ENCODE measurements at places on chromosomes 6 and 20.

DNA sequence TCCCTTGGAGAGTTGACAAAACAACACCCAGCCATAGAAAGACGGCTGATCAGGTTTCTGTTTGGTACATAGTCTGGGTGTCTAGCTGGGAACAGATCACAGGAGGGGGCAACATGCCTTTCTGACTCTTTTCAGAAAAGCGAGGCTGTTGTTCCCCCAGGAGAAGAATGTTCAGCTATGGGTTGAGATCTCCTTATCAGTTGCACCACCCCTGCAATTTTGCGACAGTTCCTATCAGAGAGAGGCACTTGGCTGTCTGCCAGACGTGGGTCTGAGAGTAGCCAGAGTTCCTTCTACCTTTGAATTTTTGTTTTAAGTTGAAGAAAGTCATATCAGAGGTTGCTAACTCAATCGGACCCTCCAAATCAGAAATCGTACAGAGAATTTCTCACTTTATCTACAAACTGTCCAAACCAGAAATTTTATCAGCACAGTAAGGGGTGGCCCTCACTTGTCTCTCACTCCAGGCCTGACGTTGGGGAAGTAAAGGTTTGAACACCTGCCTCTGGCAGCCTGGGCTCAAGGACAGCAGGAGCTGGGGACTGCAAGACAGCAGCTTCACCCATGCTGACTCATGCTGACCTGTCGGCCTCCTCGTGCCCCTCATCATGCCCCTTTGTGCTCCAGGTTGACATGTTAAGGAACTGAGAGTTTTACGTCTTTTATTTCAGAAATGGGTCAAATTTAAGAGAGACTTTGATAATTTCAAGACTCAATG is 42.3 kb downstream of the TMC2 start:
- H3K36me3 ChIP-seq, result no peaks in the 10 kb centered on the region
- no peaks in the 10 kb centered on the region for H3K27me3 ChIP-seq
- no peak overlapping the region for H3K4me3 ChIP-seq
- H3K4me1 ChIP-seq, result no peaks in the 10 kb centered on the region

DNA sequence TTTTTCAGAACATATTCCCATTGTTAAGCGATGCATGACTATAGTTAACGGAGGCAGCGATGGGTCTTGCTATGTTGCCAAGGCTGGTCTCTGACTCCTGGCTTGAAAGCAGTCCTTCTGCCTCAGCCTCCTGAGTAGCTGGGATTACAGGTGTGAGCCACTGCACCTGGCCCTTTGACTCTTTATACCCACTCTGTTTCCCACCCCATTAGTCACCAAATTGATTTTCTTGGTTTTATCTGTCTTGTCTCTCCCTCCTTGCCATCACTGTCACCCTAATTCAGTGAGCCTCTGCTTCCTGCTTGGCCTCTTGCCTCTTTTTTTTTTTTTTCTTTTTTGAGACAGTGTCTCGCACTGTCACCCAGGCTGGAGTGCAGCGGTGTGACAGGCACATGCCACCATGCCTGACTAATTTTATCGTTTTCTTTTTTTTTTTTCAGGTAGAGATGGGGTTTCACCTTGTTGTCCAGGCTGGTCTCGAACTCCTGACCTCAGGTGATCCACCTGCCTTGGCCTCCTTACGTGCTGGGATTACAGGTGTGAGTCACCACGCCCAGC is 31.3 kb downstream of the ZFAND3 start:
- DNase-seq, result no peak
- H3K4me3 ChIP-seq, result no peak overlapping the region
- H3K27me3 ChIP-seq, result no peaks in the 10 kb centered on the region
- H3K27ac ChIP-seq, result no peak overlapping the region

DNA sequence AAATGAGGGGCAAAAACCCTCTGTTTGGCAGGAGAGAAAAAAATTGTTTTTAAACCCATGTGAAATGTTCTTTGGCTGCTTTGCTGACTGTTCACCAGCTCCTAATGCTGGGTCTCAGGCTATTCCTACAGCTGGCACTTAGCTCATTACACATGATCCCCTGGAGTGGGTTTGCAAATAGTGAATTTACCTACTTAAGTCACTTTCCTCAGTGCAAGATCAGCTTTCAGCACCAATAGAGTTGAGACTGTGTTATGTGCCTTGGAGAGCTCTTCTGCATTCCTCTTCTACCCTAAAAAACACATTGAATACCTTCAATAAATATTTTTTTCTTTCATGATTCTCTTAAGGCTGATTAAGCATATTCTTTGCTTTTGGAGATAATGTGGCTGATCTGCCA is 58.4 kb upstream of the PRDM1 start:
- no peak overlapping the region for H3K4me3 ChIP-seq
- DNase-seq, result no peak
- H3K4me1 ChIP-seq, result peaks cover 1% of the 10 kb centered on the region
- no peak overlapping the region for H3K27ac ChIP-seq
- no peaks in the 10 kb centered on the region for H3K27me3 ChIP-seq
- H3K36me3 ChIP-seq, result no peaks in the 10 kb centered on the region

- 0 out of 2 replicates have a peak, but pooled peaks cover 2% of the 10 kb centered on the region for H3K4me1 ChIP-seq
- no peak overlapping the region for H3K4me3 ChIP-seq
- no peak for DNase-seq
- H3K36me3 ChIP-seq, result no peaks in the 10 kb centered on the region
- no peaks in the 10 kb centered on the region for H3K27me3 ChIP-seq
- no peak overlapping the region for H3K27ac ChIP-seq
These were observed 84.5 kb downstream of the IYD start for GRCh38 chr6:150453357-150453756.

GRCh38 chr6:33716890-33717632 is 5.6 kb upstream of the UQCC2 start:
- no peak for DNase-seq
- H3K27me3 ChIP-seq, result no peaks in the 10 kb centered on the region
- no peaks in the 10 kb centered on the region for H3K36me3 ChIP-seq
- H3K27ac ChIP-seq, result no peak overlapping the region
- no peak overlapping the region for H3K4me3 ChIP-seq

GRCh38 chr6:134161041-134161440 is 108.6 kb upstream of the SLC2A12 start:
- H3K4me1 ChIP-seq, result no peaks in the 10 kb centered on the region
- H3K27ac ChIP-seq, result no peak overlapping the region
- DNase-seq, result no peak
- no peaks in the 10 kb centered on the region for H3K27me3 ChIP-seq
- no peak overlapping the region for H3K4me3 ChIP-seq
- no peaks in the 10 kb centered on the region for H3K36me3 ChIP-seq

GRCh38 chr6:39091220-39091619 is 23.8 kb downstream of the SAYSD1 start:
- no peaks in the 10 kb centered on the region for H3K36me3 ChIP-seq
- no peak overlapping the region for H3K27ac ChIP-seq
- no peaks in the 10 kb centered on the region for H3K27me3 ChIP-seq
- DNase-seq, result no peak
- H3K4me1 ChIP-seq, result no peaks in the 10 kb centered on the region

DNA sequence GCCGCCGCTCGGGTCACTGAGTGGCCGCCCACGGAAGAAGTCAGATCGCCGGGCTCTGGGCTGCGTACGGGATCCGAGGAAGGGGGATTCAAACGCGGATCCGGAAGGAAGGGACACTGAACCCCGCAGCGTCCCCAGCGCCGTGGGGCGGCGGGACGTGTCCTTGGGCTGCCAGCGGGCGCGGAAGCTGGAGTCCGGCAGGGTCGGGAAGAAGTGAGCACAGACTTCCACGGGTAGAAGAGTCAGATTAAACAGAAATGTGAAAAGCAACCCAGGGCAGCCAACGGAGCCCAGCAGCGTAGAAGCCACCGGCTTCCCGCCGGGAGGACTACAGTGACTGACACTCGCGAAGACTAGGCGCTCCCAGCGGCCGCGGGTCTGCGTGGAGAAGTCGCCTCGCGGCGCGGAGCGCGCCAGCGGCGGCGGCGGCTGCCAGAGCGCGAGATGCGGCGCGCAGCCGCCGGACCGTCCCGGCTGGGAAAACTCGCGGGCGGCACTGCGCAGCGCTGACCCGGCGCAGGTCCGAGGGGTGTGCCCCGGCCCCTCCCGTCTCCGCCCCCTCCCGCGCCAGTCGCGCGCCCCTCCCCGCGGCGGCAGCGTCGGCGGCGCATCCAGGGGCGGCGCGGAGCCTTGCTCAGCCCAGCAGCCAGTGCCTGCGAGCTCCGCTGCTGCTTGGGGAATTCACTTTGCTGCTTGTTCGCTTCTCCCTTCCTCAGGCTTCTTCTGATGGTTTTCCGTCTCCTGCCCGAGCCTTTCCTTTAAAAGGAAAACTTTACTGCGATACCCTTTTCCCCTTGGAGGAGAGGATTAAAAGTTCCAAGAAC is at the start of gene SAMD5:
Gene SAMD5, plus strand, starts transcription at position 649 of the 824 bp plus-strand sequence. CDS start 239 bp downstream, outside the sequence.
- no peak for DNase-seq
- H3K4me3 ChIP-seq, result peak within 1 kb of the TSS; percentile 35
- no peaks in the 10 kb centered on the region for H3K36me3 ChIP-seq

DNA sequence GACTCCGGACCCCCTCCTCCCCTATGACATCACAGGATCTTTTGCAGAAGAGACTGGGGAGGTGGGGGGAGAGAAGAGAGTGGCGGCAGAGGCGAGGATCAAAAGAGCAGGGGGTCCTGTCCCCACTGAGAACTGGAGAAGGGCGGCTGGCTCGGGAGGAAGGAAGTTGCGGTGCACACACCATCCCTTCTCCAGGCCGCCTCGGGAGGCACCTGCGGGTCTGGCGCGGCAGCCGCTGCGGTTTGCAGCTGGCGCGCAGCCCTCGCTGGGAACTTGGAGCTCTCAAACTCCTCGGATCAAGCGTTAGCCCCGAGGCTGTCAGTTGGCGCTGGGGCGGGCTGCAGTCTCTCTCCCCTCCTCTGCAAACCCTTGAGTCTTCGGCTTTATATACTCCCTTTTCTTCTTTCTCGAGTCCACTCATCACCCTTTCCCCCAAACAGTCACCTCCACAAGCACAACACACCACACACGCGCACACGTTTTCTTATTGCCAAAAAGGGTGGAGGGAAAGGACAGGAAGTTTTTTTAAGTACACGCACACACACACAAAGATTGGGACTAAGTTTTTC is 180.7 kb downstream of the TBXT start:
- H3K4me3 ChIP-seq, result peak overlapping the region; percentile 4
- H3K36me3 ChIP-seq, result no peaks in the 10 kb centered on the region
- H3K27ac ChIP-seq, result no peak overlapping the region
- H3K27me3 ChIP-seq, result peaks cover 68% of the 10 kb centered on the region

- H3K4me3 ChIP-seq, result no peak overlapping the region
- no peak overlapping the region for H3K27ac ChIP-seq
- H3K4me1 ChIP-seq, result no peaks in the 10 kb centered on the region
- no peak for DNase-seq
- H3K27me3 ChIP-seq, result no peaks in the 10 kb centered on the region
These were observed 329.3 kb upstream of the IRAK1BP1 start for GRCh38 chr6:78538002-78538401.

DNA sequence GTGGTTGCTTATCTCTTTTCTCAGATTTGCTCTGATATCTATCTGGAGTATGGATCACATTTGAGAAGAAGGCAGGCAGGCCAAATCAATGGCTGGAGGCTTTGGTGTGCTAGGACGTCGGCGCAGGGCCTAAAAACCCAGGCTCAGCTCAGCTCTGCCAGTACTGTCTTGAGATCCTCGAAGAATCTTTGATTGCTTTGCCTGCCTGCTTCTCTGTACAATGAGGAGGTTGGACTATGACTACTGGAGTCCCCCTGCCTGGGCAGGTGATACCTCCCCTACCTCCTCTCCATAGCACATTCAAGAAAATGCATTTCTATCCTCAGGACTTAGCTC is 25.1 kb downstream of the KCNK5 start:
- H3K36me3 ChIP-seq, result no peaks in the 10 kb centered on the region
- no peak overlapping the region for H3K27ac ChIP-seq
- peaks cover 37% of the 10 kb centered on the region for H3K4me1 ChIP-seq
- H3K4me3 ChIP-seq, result no peak overlapping the region

DNA sequence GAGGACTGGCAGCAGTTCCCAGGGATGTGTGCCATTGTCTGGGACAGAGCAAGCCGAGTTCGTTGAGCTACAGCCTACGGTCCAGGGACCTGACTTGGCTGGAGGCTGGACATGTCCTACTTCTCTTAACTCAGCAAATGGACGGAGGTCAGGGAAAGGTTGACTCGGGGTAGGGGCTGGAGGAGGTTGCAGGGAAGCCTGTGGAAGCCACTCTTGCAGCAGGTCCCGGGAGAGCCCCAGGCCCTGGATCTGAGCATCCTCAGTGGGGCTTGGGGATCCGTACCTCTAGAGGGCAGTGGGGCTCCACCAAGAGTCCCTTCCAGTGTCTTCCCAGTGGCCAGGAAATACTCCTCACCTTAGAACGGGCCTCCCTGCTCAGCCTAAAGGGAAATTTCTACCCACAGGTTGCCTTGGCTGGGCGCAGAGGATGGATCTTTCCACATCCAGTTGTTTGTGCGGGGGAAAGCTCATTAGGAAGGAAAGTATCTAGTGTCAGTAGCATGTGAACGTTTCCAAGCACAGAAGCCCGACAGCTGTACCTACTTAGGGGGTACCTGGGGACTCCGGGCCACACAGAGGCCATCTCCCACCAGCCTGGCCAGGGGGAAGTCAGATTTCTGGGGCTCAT is 170.2 kb downstream of the NFATC2 start:
- no peaks in the 10 kb centered on the region for H3K36me3 ChIP-seq
- no peak overlapping the region for H3K4me3 ChIP-seq
- DNase-seq, result peak; percentile 72
- H3K27ac ChIP-seq, result no peak overlapping the region
- no peaks in the 10 kb centered on the region for H3K4me1 ChIP-seq

GRCh38 chr6:146544616-146545182 is 1.1 kb downstream of the RAB32 start:
- no peaks in the 10 kb centered on the region for H3K27me3 ChIP-seq
- H3K4me3 ChIP-seq, result peak overlapping the region; percentile 86
- DNase-seq, result no peak
- H3K36me3 ChIP-seq, result no peaks in the 10 kb centered on the region
- H3K4me1 ChIP-seq, result no peaks in the 10 kb centered on the region
- no peak overlapping the region for H3K27ac ChIP-seq

GRCh38 chr6:4805553-4806336 is 29.5 kb downstream of the CDYL start:
- no peak for DNase-seq
- H3K27ac ChIP-seq, result no peak overlapping the region

DNA sequence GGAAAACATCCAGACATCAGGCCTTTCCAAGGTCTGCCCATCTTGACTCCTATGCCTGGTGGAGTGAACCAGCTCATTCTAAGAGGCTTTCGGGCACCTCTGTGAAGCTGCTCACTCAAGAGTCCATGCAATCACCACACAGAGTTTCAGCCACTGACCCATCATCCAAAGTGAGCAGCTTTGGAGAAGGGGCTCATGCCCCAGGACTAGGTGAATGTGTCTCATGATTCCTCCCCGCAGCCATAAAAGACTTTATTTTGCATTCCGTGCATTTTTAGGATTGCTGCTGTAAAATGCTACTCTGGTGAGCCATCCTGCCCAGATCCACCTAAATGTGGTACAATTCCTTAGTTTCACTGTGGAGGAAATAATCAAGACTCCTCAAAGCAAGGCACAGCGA is 44.5 kb upstream of the EZR start:
- no peaks in the 10 kb centered on the region for H3K27me3 ChIP-seq
- no peak overlapping the region for H3K4me3 ChIP-seq
- no peaks in the 10 kb centered on the region for H3K4me1 ChIP-seq
- DNase-seq, result no peak
- no peaks in the 10 kb centered on the region for H3K36me3 ChIP-seq

GRCh38 chr6:38484656-38485055 is 155.1 kb downstream of the BTBD9 start:
- no peaks in the 10 kb centered on the region for H3K36me3 ChIP-seq
- H3K27me3 ChIP-seq, result no peaks in the 10 kb centered on the region

Data from iPS DF 6.9 (cell line).